Activated naive CD4-positive, alpha-beta T cell (primary cell): ENCODE measurements at places on chromosomes 12 and 14.

DNA sequence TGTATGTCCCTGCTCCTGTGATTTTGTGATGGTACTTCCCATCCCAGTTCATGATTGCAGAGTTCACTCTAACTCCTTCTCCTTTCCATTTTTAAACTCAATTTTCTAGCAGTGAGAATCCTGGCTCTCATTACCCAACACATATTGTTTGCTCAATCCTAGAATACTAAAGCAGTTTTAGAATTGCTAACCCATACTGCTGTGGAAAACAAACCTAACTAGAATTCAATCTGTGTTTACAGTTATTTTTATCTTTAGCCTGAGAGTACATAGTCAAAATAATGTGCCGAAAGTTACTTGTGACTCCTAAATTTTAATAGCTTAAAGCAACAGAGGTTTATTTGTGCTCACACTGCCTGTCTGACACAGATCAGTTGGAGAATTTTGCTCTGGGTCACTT lies 508.0 kb downstream of the AACS start:
- DNase-seq: no peak

DNA sequence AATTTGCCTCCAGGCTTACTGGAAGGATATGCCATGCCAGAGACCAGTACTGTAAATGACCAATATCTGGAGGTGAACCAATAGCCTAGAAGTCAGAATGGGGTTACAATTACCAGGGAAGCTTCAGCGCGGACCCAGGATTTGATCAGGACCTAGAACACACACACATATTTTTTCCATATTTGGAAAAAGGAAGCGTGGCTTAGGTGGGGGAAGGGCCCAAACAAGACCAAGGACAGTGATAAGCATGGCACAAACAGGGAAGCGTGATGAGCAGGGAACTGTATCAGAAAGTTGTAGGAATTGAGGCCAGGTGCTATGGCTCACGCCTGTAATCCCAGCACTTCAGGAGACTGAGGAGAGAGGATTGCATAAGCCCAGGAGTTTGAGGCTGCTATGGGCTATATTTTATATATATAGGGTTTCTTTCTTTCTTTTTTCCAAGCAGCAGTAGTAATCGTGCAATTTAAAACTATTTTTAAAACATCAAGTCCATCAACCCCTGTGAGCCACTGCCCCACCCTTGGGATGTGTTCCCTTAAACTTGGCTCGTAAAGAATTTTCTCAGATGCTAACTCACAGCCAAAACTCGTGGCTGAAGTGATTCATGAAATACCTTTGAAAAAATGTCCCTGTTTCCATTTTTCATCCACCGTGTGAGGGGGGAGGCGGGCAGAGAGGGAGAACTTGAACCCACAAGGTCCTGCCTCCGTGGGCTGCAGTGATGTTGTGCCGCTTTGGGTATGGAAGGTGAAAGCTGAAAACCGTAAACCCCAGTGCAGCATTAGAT lies 16.7 kb downstream of the HRK start:
- DNase-seq: no peak

- no peak for DNase-seq
These were observed 45.9 kb upstream of the CAND1 start for GRCh38 chr12:67223225-67223624.

GRCh38 chr12:56953314-56953713 lies 4.1 kb downstream of the RDH16 start:
- no peak for DNase-seq

DNA sequence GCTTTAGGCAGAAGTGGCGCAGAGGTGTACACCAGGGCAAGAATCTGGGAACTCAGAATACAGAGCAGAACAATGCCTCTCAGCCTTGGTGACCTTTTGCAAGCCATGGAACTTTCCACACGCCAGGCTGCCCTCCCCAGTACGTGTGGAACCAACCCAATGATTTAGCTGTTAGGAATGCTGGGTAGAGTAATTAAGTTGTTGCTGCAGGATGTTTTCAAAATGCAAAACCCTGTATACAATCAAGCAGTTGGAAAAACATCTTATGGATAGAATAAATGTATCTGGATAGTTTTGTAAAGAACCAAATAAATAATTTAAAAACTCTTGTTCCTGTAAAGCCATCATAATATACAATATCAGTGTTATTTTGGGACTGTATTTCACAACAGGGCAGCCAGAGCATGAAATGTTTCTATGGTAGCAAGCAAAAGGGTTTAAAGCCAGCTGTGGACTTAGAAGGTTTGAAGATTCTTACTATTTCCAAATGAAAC lies 19.4 kb downstream of the PPP1R36 start:
- DNase-seq: no peak

DNA sequence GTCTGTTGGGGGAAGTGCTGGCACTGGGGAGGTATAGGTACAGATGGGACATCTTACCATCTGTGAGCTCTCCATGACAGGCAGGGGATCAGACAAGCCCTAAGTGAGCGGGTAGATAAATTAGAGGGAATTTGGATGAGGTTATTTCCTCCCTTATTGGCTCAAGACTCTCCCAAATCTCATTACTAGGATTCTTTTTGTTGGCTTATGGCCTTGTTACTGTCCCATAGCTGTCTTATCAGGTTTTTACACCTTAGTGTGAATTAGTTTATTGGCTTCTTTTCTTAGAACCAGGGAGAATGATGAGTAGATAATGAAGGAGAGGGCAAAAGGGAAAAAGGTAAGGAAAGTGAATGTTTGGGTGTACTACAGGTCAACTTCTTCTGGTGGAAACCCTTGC lies 191.1 kb upstream of the PRICKLE1 start:
- no peak for DNase-seq

DNA sequence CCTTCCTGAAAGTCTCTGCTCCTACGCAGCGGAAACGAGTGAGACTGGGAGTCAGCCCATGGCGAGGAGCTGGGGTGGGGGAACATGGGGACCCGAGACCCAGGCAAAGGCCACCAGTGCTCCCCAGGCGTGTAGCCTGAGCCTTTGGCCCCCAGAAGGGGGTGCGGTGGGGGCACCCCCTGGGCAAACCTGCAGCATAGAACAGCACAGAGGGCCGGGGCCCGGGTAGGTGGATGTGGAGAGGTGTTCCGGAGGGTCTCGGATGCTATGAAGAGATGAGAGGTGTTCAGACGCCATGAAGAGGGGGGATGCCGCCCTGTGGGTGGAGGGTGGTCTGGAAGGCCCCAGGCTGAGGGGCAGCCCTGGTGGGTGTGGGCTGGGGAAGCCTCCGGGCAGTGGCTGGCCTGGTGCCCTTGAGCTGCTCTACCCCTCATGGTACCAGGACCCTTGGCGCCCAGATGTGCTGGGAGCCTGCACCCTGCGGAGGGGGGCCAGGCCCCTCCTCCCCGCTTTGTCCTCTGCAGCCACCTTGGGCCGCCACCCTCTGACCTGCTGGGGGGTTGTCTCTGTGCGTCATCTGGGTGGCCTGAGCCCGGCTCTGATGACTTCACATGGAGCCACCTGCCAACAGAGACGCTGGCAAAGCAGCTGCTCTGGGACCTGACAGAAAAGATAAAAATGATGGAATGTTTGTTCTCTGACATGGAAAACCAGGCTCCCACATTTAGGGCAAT lies 83.4 kb downstream of the KIF26A start:
- no peak for DNase-seq

GRCh38 chr12:39440101-39440500 lies 2.8 kb downstream of the KIF21A start:
- no peak for DNase-seq

DNA sequence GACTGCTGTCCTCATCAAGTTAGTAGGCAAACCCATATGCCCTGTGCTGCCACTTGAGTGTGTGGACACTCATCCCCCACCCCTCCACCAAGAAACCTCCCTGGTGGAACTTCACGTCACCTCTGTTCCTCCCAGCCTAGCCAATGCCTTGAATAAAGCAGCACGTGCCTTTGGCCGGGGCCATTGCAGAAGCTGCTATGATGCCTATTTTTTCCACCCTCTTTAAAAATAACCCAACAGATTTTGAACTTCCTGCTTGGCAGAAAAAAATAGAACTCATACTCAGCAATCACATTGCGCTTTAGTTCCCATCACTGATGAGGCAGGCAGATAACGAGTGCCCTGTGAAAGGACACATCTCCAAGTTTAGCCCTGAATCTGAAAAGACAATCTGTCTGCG lies 23.1 kb upstream of the PWP1 start:
- no peak for DNase-seq

- no peak for DNase-seq
These were observed 38.1 kb upstream of the TMED10 start for GRCh38 chr14:75214558-75214957.

GRCh38 chr14:53999061-53999488 lies 42.5 kb upstream of the BMP4 start:
- no peak for DNase-seq

DNA sequence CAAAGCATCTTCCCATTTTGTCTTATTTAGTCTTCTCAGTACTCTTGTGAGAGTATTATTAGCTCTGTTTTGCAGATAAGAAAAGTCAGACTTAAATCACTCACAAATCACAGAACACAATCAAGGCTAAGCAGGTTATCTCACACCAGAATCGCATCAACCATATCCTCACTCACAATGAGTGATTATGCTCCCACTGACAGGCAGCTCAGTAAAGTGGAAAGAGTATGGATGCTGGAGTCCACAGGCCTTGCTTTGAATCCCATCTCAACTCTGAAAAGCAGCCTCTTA lies 43.1 kb downstream of the TTC7B start:
- DNase-seq: no peak

GRCh38 chr12:45658020-45658419 lies 71.5 kb upstream of the ARID2 start:
- DNase-seq: no peak
